ENCODE measurements at places on chromosomes 6 and 20.

DNA sequence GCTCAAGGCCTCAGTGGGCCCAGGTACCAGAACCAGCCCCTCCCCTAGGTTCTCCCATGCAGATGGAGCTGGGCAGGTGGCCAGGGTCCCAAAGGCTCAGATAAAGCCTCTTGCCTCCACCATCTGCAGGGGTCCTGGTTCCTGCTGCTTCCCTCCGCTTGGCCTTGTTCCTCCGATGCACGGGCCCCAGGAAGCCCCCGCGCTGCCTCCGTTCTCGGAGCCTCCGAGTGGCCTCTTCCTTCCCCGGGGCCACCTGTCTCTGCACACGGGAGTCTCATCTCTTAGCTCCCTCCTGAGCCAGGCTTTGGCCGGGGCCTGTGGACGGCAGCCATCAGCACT, 1.9 kb upstream of the PTK6 start:
- no peak for DNase-seq

GRCh38 chr6:108884211-108885059, 36.2 kb downstream of the ARMC2 start:
- no peak for DNase-seq

DNA sequence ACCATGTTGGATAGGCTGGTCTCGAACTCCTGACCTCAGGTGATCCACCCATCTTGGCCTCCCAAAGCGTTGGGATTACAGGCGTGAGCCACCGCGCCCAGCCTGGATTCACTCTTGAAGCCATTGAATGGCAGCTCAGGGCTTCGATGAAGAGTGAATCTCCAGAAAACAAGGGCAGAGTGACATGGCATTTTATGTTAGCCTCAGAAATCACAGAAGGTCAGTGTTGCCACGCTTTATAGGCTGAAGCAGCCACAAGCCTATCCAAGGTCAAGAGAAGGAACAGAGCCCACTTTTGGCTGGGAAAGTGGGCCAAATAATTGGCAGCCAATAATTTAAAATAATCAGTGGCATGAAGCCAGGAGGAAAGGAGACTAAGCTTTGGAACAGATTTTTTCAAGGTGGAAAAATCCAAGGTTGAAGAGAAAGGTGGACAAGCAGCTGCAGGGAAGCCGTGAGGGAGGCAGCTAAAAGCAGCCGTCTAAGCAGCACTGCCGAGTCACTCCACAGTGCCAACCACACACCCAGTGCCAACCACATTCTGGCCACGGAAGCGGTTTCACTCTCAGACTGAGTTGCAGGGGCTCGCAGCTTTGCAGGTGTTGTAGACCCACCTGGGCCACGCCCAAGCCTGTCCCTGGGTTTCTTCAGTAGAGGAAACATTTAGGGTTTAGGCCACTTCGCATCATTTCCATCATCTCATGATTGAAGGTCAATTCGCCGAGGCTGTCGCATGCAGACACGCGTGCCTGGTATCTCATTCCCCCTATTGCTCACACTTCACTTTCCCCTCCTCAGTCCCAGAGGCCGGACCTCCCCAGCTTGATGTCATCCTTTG, 17.4 kb upstream of the AVP start:
- no peak for DNase-seq

DNA sequence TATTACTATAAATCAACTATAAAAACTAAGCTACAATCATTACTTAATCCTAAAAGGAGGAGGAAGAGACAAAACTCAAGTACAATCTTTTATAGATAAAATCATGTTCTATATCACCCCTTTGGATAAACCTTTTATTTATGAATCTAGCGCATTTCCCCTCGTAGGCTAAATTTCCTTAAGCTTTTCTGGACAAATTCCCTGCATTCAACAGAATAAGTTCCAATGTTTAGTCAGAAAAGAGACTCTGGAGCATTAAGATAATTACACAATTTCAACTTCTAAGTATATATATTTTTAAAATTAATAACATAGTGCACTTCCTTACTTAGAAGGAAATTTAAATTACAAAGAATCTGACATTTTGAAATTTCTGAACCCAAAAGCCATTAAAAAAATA, 37.9 kb downstream of the ATXN1 start:
- DNase-seq: no peak

GRCh38 chr6:112038268-112038667, 15.6 kb upstream of the CCN6 start:
- DNase-seq: no peak

- DNase-seq: no peak
Measured at GRCh38 chr6:341914-342831, 49.4 kb upstream of the IRF4 start.

- peak; percentile 59 for DNase-seq
Measured at GRCh38 chr6:64012351-64013001, 376.9 kb downstream of the PHF3 start.

DNA sequence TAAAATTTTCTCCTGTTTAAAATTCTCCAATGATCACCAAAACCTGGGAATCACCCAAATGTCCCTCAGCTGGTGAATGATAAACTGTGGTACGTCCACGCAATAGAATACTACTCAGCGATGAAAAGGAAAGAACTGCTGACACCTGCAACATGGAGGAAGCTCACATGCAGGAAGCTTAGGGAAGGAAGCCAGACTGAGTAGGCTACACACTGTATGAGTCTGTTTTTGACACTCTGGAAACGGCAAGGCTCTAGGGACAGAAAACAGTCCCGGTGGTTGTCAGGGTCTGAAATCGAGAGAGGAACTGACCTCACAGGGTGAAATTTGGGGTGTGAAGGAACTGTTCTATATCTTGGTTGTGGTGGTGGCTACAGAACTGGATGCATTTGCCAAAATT, 25.2 kb upstream of the TLDC2 start:
- DNase-seq: no peak

- DNase-seq: no peak
Measured at GRCh38 chr6:140855520-140855919, 1277.2 kb upstream of the GJE1 start.

- no peak for DNase-seq
Measured at GRCh38 chr6:167546611-167547327, 221.9 kb downstream of the TTLL2 start.

DNA sequence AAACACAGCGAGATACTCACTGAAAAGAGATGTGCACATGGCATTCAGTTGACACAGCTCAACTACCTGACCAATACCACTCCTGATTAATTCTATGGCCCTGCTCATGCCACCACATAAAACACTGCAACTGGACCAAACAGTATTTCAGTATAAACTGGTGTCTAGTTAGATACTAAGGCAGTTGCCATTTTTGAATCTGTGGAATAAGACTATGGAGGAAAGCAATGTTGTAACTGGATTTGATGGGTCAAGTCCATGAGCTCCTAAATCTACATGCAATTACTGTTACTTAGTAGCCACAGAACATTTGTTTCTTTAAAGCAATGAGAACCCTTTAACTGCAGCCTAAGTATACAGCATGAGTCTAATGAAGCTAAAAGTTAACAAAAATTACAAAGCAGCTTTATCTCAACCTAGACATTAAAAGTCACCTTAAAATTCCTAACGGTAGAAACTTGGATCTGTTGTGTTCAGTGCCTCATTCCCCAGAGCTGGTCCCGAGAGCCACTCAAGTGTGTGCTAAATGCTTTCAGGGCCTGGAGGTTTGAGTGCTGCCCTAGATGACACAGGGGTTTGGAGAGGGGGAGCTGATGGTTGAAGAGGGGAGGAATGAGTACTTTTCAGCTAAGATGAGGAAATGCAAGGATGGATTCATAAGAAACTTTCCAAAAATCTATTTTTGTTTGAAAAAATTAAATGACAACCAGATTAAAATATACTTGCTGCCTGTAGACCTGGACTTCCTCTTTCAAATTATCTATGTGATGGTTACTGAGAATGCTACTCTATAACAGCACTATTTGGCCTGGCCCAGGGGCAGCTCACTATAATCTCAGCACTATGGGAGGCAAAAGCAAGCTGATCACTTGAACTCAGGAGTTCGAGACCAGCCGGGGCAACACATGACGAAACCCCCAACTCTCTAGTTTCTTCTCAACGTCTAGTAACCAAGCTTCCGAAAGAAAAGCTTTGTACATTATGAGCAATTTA, 15.6 kb downstream of the SNX5 start:
- DNase-seq: no peak

DNA sequence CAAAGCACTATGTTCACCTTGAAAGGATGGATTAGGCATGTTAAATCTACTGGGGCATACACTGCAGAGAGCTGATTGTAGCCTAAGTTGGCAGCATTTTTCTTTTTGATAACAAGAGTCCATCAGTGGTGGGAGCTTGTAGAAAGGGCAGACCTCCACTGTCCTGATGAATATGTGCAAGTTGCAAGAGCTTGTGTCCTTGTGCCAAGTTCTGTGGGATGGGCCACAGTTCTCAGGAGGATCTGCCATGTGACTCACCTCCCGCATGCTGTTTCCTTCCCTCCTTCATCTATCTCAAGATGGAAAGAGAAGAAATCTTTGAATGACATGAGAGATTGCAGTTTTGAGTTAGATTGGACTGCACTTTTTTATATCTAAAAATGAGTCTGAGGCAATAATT, 58.3 kb upstream of the GGTLC1 start:
- DNase-seq: no peak

DNA sequence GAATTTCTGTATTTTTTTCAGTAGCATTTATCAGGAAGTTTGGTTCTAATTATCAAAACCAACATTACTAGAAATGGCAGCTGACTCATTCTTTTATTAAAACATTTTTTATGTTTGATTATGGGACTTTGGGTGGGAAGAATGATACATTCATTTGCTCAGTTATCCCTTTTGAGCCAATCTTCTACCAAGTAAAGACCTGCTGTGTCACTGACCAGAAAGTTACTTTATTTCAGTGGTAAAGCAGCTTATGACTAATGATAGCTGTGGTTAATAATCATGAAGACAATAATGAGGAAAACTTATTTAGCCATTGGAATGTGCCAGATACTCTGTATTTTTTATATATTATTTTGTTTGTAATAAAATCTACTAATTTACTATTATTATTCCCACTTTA, 142.3 kb downstream of the FARS2 start:
- peak; percentile 39 for DNase-seq

DNA sequence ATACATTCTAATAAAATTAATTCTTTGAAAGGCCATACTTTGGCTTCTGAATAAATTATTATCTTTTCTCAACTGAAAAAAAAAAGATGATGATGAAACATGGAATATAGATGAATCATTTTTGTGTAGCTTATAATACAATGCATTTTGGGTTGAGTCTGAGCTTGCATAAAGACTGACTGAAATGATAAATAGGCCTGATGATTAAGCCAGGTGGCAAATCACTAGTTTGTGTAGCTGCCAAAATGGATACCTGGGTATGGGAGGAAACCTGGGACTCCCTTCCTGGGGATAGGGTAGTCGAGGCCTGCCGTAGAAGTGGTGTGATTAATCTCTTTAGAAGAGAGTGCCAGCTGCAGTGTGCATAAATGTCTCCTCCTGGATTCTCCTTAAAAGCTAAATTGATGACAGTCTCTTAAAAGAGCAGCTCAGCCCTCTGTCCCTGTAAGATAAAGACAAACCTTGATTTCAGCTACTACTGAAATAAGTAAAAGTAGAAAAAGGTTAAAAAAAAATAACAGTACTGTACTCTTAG, 275.1 kb downstream of the GRIK2 start:
- DNase-seq: peak; percentile 4

DNA sequence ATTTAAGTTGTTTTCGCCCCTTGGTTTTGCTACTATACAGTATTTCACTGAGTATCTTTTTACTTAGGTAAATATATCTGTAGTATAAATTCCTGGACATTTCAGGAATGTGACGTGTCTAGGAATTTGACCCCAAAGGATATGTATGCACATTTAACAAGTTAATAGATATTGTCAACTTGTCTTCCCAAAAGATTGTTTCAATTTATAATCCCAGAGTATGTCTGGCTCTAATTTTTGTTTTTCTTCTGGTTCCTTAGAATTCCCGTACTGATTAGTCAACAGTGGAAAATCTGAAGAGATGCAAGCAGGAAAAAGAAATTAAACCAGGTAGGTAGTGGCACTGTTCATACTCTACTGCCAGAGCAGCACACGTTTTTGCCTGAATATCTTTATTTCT, 7.2 kb downstream of the PKIG start:
- DNase-seq: peak; percentile 50

GRCh38 chr6:123089226-123089625, 93.2 kb downstream of the CLVS2 start:
- DNase-seq: no peak

DNA sequence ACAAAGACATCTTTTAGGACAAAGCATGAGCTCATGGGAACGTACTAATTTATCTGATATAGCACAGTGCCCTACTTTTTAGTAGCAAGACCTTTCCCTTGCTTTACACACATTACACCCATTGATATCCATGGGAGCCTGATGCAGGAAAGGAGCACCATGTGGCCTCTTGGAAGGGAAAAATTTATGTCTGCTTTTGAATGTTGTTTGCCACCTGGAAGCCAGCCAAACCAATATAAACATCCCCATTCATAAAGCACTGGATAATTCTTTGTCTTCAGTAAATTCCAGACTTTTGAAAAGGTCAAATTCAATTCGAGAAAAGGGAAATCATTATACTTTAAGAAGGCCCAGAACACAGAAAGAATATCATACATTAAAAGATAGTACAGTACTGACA, 152.3 kb upstream of the BEND6 start:
- DNase-seq: peak; percentile 74

GRCh38 chr6:166952567-166953486, 3.5 kb downstream of the RNASET2 start:
- DNase-seq: no peak

DNA sequence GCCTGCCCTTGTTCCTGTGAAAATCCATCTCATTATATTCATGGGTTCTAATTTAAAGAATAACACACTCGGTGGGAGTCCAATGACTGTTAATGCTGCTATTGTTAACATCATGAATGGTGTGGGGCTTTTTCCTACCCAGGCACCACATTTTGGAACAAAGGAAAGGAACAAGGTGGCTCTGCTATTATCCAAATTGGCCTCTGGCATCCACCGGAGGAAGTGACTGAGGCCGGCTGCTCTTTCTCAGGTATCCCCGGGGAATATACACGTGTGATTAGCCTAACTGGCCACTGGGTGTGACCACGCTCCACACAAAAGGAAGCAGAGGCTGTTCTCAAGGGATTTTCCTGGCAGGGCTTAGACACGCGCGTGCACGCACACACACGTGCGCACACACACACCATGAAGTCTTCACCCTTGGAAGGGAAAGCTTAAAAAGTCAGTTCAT, 601.2 kb upstream of the ARID1B start:
- DNase-seq: no peak

- no peak for DNase-seq
Measured at GRCh38 chr6:134564705-134565104, 246.8 kb upstream of the SGK1 start.

DNA sequence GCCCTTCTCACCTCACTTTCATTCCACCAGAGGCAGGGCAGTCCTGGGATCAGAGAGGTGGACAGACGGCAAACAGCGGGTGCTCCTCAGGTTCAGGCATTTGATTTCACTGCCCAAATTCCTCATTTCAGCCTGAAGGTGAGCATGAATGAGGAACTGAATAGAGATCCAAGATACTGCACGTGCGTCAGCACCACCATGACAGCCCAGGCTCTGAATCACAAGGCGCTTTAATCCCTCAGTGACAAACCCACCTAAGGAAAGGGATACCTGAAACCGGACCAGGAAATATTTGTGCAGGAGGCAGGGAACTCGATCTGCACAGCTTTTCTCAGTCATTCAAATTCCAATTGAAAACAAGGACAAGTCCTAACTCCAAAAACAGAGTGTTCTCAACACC, 174.8 kb upstream of the HEY2 start:
- no peak for DNase-seq

All from fibroblast of skin of abdomen (primary cell).